Kidney epithelial cell (primary cell): ENCODE measurements at places on chromosomes 12 and 14.

DNA sequence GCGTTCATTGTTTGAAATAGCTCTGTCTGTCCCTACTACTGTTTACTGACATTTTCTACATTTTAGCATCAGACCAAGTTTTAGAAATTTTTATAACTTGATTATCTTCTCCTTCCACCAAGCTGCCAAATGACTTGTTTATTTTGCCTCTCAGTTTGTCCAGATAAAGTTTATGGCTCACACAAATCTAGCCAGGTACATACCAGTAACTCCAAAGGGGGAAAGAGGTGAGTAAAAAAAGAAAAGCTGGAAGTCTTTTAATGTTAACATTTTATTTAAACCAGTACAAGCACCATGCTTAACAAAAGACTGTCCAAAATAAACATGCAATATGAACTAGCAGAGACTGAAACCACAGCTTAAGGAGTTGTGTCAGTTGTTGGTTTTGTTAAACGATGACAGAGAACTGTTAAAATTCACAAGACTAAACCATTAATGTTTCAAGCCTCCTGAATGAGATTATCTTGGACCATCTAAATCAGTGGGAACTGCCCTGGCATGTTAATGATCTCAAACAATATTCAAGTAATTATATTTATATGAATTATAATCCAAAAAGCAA, 14.5 kb downstream of the GMFB start:
- DNase-seq: no peak

DNA sequence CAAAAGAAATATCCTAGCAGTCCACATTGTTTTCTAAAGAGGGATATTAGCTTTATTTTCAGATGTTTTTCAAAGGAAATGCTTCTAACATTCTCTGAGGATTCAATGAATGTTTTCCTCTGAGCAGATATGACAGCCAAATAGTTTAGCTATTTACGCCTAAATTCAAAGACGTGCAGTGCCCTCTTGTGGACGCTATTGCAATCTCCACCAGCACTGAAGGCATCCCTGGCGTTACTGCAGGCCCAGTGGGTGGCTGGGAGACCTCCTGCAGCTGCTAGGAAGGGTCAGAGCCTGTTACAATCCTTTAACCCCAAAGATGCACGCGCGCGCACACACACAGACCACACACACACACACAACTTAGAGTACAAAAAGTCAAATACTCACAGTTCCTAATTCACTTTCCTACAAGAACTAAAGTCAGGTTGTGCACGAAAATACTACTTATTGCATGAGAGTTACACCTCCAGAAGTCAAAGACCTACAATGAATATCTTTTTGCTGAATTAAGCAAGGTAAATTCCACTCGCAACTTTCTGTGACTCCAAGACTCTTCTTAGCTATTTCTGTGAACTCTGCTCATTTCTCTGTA, 589.3 kb upstream of the TMEM132C start:
- peak; percentile 26 for DNase-seq

GRCh38 chr12:67634303-67634761, 14.2 kb upstream of the DYRK2 start:
- no peak for DNase-seq

DNA sequence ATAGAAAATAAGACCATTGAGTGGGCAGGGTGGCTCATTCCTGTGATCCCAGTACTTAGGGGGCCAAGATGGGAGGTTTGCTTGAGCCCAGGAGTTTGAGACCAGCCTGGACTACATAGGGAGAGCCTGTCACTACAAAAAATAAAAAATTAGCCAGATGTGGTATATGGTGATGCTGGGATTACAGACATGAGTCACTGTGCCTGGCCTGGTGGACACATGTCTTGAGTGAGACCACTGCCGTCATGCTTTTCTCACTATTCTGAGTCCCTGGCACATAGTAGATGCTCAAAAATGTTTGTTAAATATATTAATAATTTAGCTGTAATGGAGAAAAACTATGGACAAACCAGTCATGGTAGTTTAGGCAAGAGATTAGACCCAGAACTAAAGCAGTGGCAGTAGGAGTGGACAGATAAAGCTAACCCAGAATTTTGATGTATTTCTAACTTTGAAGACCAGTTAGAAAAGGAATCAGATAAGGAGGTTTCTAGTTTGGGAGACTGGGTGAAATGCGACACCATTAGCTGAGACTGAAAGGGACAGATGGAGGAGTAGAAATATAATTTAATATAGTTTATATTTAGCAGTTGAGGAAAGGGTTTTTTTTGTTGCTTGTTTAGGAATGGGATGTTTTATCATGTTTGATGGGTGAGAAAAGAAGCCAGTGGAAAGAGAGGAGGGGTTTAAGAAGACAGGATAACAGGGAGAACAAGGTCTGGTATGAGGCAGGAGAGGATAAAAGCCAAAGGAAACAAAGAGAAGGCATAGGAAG, 7.4 kb upstream of the PTGES3 start:
- no peak for DNase-seq

DNA sequence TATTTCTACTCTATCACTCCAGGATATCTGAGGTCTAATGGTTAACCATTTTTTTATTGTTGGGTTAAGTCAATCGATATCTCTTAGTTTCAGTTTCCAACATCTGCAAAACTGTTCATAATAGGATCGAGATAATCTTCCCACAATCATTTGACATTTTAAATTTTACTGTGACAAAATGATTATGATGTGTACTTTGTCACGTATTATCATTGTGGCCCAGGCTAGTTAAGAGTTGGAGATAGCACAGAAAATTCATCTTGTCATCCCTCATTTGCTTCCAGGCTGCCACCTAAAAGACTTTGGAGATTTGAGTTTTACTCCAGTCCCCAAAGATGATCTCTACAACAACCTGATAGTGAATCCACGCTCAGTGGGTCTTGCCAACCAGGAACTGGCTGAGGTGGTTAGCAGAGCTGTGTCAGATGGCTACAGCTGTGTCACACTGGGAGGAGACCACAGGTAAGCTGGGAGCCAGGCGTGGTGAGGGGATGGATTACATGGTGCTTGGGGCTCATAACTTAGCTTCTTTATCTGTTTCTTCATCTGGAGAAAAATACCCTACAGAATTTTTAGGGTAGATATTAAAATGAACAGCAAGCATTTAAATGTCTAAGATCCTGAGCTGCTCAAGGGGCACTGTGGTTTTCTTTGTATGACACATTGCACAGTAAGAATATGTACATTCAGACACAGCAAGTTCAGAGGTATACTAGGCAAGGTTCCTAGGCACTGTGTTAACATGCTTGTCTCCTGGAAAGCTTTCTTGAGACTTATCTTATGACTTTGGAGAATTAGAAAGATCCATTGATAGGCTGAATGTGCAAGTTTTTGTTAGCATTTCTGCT, 22.4 kb downstream of the ARG2 start:
- no peak for DNase-seq

GRCh38 chr12:83462419-83462818, 775.7 kb downstream of the TMTC2 start:
- DNase-seq: no peak

DNA sequence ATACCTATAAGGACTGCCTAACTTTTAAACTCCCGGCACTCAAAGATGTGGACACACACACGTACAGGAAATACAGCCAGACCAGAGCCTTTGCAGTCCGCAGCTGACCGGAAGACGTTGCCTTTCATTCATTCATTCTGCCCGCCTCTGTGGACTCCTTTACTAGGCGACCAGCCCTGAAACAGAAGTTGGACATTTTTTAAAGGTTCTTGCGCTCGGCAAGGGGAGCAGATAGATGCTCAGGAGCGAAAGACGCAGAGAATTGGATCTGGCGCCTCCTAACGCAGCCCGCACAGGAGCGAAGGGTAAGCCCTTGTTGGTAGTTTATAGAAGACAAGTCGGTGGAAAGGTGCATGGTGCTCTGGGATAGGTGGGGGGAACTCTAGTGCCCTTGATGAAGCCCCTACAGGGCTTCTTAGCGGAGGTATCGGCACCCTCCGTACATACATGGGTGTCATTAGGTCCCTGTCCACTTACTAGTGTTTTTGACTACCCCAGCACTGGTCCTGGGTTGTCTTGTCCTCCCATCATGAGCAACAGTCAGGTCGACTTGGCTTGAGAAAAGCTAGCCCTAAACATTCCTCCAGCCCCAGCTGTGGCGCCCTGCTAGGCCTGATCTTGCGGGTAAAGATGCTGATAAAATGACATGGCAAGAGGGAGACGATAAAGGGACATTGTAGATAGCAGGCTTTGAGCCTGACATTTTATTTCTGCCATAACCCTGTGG, at the start of gene KDM2B:
KDM2B (minus strand) TSS at position 65 of the 727 bp plus-strand sequence. CDS start 112 bp downstream, outside the sequence.
- DNase-seq: no peak

DNA sequence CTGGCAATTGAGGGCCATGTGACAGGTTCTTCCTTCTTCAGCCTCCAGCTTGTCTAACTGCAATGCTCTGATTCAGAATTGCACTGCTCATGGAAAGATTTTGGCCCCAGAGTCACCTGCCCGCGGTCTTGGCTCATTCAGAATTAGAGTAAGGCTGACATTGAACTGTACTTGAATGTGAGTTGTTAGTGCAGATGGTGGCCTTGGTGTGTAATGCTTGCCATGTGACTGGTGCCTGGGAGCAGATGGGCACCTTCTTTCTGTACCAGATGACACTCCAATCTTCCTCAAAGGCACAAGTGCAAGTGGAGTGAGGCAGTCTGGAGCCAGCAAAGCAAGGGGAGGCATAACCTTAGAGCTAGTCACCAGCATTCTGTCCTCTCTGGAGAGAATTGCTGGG, 36.5 kb upstream of the ANO4 start:
- no peak for DNase-seq

DNA sequence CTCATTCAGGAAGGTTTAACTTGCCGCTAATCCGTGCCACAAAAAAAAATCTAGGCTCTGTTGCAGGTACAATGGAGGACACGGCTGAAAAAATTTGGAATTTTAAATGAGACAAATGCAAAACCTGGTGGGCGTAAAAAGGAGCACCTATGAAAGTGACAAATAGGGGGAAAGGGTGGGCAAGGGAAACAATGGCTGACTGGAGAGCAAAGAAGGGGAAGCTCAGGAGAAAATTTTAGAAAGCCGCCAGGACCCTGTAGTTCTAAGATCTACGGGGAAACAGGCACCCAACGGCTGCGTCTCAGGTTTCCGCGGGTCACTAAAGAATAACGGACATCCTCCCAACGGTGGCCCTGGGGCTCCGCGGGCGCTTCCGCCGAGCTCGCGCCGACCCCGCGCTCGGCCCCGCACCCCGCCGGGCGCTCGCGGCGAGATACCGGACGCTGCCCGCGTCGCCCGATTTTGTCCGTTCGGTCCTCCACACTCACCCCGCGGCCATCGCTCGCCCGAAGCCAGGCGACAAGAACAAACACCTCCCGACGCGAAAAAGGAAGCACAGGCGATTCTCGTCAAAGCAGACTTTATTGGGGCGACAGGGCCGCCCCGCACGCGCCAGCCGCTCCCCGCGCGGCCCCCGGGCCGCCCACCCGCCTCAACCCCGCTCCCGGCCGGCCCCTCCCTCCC, 1.1 kb upstream of the YY1 start:
- no peak for DNase-seq
